ENCODE measurements at places on chromosomes 12 and 14. TPM values are rescaled to one million over a fixed set of nuclear protein-coding genes. Genes with fewer than 3 reads are reported as not detected.

Gene PMCH
- total RNA-seq: not detected

Gene SLC5A8
- total RNA-seq: 71.7 TPM

Gene KRT72
- total RNA-seq: not detected

Gene LYZ
- total RNA-seq: 19.9 TPM

Gene CCDC38
- total RNA-seq: not detected

GRCh38 chr14:92635896-92636295, 112.5 kb downstream of the LGMN start:
- H3K4me3 ChIP-seq: no peak overlapping the region
- no peaks in the 10 kb centered on the region for H3K36me3 ChIP-seq
- H3K27ac ChIP-seq: no peak overlapping the region
- DNase-seq: no peak
- no peaks in the 10 kb centered on the region for H3K4me1 ChIP-seq

DNA sequence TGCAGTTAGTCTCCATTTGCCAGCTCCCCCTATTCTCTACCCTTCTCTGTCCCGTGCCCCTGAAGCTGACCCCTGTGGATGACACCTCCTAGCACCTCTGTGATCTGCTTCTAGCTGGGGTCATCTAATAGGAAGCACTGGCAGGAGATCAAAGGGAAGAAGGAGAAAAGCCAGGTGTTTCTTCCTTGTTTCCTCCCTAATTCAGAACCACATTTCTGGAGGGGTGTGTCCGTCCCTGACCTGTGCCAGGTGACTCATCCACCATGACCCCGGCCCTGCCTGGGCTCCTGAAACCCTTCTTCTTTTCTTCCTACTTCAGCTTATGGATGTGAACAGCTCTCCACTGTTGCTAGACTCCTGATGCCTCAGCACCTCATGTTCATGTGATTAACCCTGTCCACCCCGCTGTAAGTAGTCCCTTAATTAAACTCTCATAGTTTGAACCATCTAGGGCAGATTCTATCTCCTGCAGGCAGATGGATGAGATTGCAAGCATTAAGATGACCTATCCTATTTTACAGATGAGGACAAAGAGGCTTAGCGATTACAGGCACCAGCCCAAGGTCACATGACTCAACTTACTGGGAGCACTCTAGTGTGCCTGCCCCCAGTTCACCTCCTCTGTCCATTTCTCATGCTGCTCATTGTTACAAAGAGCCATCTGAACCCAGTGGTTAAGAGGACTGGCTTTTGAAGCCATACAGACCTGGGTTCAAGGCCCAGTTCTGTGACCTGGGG, 770.5 kb downstream of the MED13L start:
- H3K4me3 ChIP-seq: no peak overlapping the region
- no peaks in the 10 kb centered on the region for H3K27me3 ChIP-seq
- no peaks in the 10 kb centered on the region for H3K4me1 ChIP-seq
- no peak overlapping the region for H3K27ac ChIP-seq
- DNase-seq: no peak

GRCh38 chr14:105099778-105100177, 34.5 kb upstream of the GPR132 start:
- H3K4me1 ChIP-seq: no peaks in the 10 kb centered on the region
- no peak overlapping the region for H3K27ac ChIP-seq
- H3K4me3 ChIP-seq: no peak overlapping the region
- H3K36me3 ChIP-seq: no peaks in the 10 kb centered on the region

Gene AKAP5
- total RNA-seq: 1.0 TPM

Gene KLHDC2
- 165 TPM for total RNA-seq

DNA sequence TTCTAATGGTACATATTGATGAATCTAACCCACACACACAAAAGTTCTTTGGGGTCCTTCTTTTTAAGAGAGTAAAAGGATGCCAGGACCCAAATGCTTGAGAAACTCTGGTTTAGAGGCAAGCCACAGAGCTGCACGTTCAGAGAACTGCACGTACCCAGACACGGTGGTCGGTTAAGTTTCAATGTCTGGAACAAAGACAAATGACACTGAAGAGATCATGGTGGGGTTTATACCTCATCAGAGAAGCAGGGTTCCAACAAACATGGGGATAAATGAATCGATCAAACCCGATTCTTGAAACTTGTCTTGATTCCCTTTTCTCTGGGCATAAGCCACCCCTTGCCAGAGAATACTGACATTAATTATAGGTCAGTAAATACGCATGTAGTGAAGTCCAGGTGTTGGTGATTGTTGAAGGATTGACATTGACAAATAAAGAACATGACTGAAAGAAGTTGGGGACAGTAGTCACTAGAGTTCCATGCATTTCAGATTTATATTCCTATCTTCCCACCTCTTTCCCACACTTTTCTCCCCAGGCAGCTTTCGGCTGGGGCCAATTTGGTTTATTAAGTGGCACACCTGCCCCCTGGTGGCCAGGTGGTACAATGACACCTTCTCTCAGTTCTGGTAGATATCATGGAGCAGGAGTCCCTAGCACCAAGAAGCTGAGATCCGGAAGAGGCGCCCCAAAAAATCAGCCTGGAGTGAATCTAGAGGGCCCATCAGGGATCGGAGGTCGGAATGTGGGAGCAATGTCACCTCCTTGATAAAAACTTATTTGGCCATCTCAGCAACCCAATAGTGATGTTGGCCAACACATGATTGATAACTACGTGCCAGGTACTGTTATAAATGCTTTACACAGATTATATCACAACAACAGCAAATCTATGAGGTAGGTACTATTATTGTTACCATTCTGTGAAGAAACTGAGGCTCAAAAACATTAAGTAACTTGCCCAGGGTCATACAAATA, 17.8 kb upstream of the HDAC7 start:
- H3K27me3 ChIP-seq: no peaks in the 10 kb centered on the region
- H3K27ac ChIP-seq: no peak overlapping the region
- H3K4me1 ChIP-seq: peaks cover 17% of the 10 kb centered on the region
- H3K4me3 ChIP-seq: no peak overlapping the region
- peak; percentile 83 for DNase-seq
- no peaks in the 10 kb centered on the region for H3K36me3 ChIP-seq

GRCh38 chr12:6529291-6529737, 5.0 kb upstream of the GAPDH start:
- no peak overlapping the region for H3K4me3 ChIP-seq
- H3K27me3 ChIP-seq: no peaks in the 10 kb centered on the region
- DNase-seq: no peak
- peaks cover 17% of the 10 kb centered on the region for H3K4me1 ChIP-seq

- H3K36me3 ChIP-seq: no peaks in the 10 kb centered on the region
- no peaks in the 10 kb centered on the region for H3K27me3 ChIP-seq
- no peak overlapping the region for H3K27ac ChIP-seq
- no peak overlapping the region for H3K4me3 ChIP-seq
- DNase-seq: no peak
- H3K4me1 ChIP-seq: no peaks in the 10 kb centered on the region
Measured at GRCh38 chr12:18443768-18444437, 182.6 kb downstream of the PIK3C2G start.

Gene SSPN
- total RNA-seq: 20.7 TPM

- H3K4me3 ChIP-seq: no peak overlapping the region
- no peaks in the 10 kb centered on the region for H3K36me3 ChIP-seq
- no peak overlapping the region for H3K27ac ChIP-seq
- H3K27me3 ChIP-seq: no peaks in the 10 kb centered on the region
- DNase-seq: peak; percentile 62
Measured at GRCh38 chr14:70807898-70808415, 1.4 kb downstream of the MAP3K9 start.

GRCh38 chr14:28785096-28785952, 18.7 kb downstream of the FOXG1 start:
- DNase-seq: no peak
- peaks cover 6% of the 10 kb centered on the region for H3K4me1 ChIP-seq
- H3K36me3 ChIP-seq: no peaks in the 10 kb centered on the region
- no peak overlapping the region for H3K27ac ChIP-seq
- H3K4me3 ChIP-seq: no peak overlapping the region

DNA sequence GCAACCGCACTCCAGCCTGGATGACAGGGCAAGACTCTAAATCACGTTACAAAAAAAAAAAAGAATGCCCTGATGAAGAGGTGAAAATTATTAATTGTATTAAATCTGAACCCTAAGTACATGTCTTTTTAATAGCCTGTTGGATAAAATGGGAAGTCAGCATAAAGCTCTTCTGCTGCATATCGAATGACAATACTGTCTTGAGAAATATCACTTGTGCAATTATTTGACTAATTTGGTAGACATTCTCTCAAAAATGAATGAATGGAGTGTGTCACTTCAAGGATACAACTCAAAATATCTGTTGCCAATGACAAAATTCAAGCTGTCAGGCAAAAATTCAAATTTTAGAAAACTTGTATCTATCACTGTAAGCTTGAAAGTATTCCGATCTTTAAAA, 38.9 kb downstream of the DNAI7 start:
- no peaks in the 10 kb centered on the region for H3K27me3 ChIP-seq
- no peak for DNase-seq
- no peak overlapping the region for H3K4me3 ChIP-seq
- no peak overlapping the region for H3K27ac ChIP-seq

GRCh38 chr12:42698213-42698612, 108.7 kb upstream of the PRICKLE1 start:
- H3K27ac ChIP-seq: no peak overlapping the region
- no peaks in the 10 kb centered on the region for H3K27me3 ChIP-seq
- peaks cover 11% of the 10 kb centered on the region for H3K4me1 ChIP-seq

DNA sequence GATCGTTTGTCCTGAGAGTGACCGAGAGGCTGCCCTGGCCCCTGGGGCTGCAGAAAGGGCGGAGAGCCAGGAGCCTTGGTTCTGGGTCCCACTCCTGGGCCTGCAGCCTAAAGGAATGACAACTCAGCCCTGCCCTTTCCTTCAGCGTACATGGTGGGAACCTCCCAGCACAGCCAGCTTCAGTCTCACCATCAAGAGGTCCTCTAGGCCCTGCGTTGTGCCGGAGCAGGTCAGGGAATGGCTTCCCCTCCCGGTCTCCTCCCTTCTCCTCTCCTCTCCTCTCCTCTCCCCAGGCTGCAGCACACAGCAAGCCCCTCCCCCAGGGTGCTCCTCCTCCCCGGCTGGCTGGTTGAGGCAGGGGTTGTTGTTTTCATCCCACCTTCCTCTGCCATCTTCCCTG, 44.6 kb upstream of the TUNAR start:
- H3K4me1 ChIP-seq: no peaks in the 10 kb centered on the region
- H3K27ac ChIP-seq: no peak overlapping the region
- no peak overlapping the region for H3K4me3 ChIP-seq
- no peaks in the 10 kb centered on the region for H3K27me3 ChIP-seq
- DNase-seq: no peak

DNA sequence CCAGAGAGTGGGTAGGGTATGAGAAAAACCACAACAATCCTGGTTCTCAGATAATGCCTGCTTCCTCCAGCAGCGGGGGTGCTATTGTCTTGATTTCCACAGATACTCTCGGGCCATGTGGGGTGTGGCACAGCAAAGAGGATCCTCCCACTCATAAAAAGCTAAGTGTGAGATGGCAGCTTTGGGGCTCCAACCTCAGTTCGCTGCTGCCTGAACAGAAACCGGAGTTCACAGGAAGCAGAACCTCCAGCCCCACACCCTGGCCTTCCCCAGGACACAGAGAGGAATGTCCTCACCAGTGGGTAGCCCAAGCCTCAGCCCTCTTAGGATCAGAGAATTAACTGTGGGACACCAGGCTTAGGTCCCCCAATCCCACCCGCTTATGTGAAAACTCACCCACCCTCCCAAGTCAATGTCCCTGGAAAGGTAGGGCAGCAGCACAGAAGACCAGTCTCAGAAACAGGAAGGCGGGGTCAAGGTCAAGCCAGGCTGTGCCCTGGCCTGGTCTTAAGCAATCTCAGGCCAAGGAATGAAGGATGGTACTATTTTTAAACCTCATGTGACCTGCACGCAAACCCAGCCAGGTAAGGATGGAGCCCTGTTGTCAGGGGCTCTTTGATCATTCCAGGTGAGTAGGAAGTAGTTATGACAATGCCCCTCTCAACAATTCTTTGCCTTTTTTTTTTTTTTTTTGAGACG, 9.0 kb downstream of the KCTD10 start:
- peak overlapping the region; percentile 31 for H3K27ac ChIP-seq
- H3K4me3 ChIP-seq: no peak overlapping the region
- H3K36me3 ChIP-seq: peaks cover 8% of the 10 kb centered on the region
- peaks cover 96% of the 10 kb centered on the region for H3K4me1 ChIP-seq
- DNase-seq: no peak
